ENCODE measurements at places on chromosomes 5 and 9.

DNA sequence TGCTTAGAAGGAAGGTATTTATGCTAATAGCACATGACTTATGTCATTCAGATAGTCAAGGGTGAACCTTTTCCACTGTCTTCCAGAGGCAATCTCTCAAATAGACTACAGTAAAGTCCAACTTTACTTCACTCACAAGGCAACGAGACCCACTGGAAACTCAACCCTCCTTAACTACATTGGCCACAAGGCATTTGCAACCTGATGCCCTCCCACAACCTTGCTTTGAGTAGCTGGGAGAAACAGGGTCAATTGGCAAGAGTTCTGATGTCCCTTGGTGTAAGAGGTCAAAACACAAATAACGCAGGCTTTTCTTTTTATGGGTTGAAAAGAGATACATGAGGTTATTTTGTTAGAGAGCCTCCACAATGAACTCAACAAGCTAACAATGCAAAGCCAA lies 6.1 kb downstream of the GAS1 start:
- DNase-seq: no peak

DNA sequence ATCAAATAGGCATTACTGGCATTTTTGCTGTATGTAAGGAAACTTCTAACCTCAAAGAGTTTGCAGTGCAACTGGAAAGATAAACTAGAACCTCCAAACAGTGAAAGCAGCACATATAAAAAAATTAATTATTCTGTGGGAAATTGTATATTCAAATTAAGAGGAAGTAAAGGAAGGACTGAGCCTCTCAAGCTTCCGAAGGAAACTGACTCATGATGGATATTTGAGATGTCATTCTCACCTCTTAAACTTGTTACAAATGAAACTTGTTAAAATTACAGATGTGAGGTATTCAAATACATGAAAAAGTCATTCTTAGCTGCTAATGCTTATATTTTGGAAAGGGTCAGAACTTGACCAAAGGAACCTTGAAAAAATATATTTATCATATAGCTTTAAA lies 538.7 kb downstream of the PDE4D start:
- no peak for DNase-seq

GRCh38 chr9:109794361-109795012 lies 14.5 kb downstream of the PALM2AKAP2 start:
- DNase-seq: no peak

DNA sequence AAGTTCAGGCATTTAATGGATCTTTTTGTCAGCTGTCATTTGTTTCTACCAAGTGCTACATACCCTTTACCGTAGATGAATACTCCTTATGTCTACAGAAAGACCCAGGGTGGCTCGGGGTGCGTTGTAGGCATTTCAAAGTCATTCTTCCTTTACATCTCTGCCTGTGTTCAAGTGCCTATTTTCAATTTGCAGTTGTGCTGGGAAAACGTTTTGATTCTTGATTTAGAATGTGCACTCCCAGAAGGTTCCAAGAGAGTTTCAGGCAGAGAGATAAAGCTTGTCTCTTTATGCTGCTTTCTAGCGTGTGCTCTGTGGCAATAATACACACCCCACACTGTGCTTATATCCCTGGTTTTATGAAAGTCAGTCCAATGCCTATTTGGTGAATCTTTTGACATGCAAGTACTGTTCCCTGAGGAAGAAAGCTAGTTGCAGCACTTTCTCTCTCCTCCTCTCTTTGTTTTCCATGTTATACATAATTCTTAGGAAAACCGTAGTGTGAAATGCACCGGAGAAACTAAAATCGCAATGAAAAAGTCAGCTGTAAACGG lies 828.1 kb upstream of the ZNF608 start:
- no peak for DNase-seq

DNA sequence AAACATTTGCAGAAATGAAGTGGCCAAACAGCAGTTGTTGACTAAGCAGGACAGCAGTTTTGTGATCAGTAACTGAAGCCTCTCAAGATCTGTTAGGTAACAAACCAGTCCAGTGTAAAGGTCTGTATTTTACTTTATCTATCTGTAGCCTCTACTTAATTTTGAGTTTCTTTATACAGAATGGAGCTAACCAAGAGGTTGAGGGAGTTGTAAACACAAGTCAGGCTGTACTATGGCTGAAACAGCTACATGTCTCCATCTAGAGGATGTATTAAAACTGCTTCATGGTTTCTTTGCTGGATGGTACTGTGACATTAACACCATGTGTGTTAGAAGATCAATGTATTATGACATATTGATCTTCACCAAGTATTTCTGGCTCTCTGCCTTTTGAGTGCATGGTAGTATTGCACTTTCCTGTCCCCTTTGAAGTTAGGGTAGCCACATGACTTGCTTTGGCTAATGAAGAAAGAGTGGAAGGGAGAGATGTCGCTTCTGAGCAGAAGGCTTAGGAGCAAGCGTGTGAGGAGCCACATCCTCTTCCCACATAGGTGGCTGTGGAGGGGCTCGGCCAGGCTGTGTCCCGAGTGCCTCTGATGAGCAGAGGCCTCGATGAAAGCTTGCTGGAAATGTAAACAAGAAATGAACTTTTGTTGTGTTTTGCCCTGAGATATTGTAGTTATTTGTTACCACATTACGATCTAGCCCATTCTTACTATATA lies 105.6 kb upstream of the PCA3 start:
- peak; percentile 33 for DNase-seq

GRCh38 chr9:13282998-13283397 lies 3.5 kb upstream of the MPDZ start:
- no peak for DNase-seq

DNA sequence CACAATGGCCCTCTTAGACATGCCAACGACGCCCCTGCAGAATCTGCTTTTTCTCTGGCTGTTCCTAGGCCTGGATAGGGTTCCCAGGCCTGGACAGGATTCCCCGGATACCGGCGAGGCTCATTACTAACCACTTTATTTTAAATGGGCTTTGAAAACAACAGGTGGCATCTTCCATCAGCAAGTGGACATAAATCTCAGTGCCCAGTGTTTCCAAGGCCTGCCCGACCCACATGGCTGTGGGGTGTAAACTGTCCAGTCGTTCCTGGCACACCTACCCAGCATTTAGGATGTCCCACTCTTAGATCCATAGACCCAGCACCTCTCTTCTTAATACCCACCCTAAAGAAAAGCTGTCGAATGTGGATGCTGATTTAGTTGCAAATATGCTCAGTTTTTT lies 896 bp downstream of the CMBL start:
- no peak for DNase-seq
